ENCODE measurements at places on chromosomes 16 and 17.

DNA sequence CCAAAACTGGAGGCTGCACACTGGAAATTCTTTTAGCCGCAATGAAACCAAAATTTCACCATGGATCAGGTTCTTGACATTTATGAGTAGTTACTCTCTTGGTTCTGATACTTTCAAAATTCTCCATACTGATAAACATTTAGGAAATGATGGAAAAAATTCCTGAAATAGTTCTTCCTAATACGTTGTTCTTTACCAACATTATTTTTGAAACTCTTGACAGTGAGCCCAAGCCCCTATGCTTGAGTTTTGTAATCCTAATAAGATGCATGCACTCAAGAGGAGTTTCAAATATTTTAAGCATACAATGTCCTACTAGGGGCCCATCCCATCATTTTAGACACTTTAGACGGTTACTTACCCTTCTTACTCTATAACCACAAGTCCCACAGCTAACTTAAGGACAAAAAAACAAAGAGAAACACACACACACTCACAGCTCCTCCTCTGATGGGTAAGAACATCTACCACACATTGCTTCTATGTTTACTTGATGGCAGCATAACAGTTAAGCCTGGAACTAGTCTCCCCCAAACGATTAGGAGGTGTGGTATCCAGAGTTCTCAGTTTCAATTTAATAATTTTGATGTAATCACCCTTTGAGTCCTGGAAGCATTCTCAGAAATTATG lies 3.7 kb downstream of the VEZF1 start:
- DNase-seq, result no peak

- no peak for DNase-seq
Measured at GRCh38 chr17:71302721-71303549, 817.9 kb upstream of the SOX9 start.

GRCh38 chr16:79265196-79265595 lies 335.3 kb downstream of the MAF start:
- DNase-seq, result no peak

DNA sequence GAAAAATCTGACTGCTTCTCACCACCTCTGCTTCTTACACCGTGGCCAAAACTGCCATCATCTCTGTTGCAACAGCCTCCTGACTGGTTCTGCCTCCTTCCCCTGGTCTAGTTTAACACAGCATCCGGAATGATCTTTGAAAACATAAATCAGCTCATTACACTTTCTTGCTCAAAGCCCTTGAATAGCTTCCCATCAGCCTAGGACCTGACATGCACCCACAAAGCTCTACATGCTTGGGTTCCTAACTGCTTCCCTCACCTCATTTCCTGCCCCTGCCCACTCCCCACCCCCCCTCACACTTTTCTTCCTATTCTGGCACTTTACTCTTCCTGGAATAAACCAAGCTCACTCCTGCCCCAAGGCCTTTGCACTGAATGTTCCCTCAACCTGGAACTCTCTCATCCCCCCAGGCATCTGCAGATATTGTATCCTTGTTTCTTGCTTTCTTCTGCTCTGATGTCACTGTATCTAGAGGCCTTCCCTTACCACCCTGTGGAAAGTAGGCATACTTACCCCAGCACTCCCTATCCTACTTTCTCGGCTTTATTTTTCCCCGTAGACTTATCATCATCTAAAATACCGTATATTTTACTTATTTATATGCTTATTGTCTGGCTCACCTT lies 112.4 kb downstream of the FTO start:
- DNase-seq, result no peak

- no peak for DNase-seq
Measured at GRCh38 chr16:29315916-29316517, 90.5 kb downstream of the NPIPB11 start.

DNA sequence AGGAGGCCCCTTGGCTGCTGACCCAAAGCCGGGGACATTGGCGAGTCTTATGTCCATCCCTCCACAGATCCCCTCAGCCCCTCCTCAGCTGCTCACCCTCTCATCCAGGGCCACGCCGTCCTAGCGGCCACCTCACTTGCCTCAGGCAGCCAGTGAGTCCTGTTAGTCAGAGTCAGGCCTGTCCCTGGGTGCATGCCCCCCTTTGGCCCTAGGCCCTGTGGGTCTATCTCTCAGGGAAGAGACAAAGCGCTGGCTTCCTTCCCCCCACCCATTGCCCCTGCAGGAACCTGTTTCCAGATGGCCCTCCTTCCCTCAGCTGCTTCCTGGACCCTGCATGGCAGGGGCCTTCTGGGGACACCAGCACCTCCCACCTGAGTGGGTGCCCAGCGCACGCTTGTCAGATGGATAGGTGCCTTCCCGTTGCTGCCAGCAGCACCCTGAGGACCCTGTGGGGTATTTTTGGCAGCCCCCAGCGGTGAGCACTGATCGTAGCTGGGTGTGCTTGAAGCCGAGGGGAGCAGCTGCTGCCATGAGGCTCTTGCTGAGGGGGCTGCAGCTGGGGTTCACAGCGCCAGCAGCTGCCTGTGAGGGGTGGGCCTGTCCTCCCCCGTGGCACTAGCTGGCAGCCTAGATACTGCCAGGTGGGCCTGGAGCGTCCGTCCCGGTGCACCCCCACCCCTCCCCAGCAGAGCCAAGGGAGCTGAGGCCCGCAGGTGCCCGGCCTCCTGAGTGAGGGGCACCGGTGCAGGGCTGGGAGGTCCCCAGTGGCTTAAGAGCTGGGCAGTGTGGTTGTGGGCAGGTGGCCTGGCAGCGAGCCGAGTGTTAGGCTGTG lies 8.4 kb downstream of the DBNDD1 start:
- no peak for DNase-seq

- DNase-seq, result no peak
Measured at GRCh38 chr17:1630662-1631061, 2.0 kb upstream of the SLC43A2 start.

- DNase-seq, result no peak
Measured at GRCh38 chr17:71237903-71238538, 882.8 kb upstream of the SOX9 start.

- no peak for DNase-seq
Measured at GRCh38 chr17:69854225-69854780, 220.7 kb upstream of the KCNJ16 start.

DNA sequence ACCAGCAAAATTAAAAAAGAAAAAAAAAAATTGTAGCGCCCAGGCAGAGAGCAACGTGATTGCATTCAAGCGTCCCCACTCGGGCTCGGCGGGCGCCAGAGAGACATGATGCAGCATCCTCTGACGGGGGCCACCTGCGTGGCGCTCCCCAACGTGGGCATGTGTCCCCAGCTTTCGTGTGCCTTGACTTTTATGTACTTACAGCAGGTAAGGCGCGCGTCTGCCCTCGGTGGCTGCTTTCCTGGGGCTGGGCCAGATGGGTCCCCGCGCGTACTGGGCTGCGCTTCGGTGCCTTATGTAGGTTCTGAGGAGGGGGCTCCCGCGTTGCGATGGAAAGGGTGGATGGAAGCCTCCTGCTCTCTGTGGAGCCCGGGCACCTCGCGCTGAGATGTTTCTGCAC lies 28.4 kb upstream of the RBFOX1 start:
- DNase-seq, result no peak

DNA sequence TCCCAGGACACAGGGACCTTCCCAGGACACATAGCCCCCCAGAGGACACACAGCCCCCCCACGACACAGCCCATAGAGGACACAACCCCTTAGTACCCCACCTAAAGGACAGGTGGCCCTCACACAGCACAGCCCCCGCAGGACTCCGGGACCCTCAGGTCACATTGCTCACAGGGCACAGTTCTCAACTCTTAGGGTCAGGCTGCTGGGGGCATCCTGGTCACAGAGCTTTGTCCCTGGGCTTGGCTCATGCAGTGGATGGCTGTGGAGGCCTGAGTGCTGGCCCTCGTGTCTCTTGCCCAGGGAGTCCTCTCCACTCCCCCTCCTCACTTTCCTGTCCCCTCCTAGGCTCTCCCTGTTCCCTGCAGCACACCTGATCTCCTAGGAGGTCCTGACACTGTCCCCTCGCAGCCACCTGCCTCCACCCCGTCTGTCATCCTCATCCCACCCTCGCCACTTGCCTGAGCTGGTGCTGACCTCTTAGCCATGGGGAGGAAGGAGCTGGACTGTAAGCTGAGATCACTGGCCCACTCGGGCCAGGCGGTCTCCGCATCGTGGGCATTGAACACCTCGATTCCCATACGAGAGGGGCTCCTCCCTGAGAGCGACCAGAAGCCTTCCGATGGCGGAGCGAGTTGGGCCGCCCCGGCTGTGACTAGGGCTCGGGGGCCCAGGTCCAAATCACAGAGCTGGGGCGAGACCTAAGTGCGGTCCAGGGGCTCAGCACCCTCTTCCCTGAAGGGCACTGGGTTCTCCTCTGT lies 1.4 kb upstream of the WDR45B start:
- DNase-seq, result no peak

DNA sequence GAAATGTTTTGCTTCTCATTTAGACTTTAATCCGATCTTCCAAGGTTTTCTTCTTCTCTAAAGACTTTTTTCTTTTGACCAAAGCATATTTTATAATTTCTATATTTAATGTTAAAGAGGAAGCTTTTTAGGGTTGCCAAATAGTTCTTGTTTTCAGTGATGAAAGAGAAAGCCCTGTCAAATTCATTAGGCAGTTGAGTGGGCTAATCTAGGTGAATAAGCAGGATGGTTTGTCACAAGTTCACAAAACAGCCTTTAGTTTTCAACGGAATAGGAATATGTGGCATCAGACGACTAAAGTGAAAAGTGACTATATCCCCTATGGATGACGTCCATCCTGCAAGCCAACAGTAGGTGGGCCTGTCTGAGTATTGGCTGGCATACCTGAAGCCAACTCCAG lies 118.8 kb downstream of the NLK start:
- no peak for DNase-seq

- DNase-seq, result no peak
Measured at GRCh38 chr17:77594416-77595209, 363.9 kb upstream of the TNRC6C start.

GRCh38 chr17:17180741-17181525 lies 25.2 kb downstream of the PLD6 start:
- no peak for DNase-seq

DNA sequence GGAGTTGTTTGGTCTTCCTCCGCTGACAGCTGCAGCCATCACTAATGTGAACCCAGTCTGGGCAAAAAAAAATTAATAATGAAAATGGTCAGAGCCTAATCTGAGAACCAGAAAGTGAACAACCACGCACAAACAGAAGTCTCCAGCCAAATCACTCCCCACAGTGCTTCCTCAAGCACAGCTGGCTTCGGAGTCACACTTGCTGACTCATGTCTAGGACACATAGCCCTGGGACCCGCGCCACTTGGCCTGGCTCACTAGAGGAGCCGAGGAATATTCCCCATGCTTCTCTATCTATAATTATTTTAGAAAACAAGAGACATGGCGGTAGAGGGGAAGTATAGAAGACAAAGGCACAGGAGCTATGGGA lies 109.1 kb downstream of the ZFHX3 start:
- no peak for DNase-seq

DNA sequence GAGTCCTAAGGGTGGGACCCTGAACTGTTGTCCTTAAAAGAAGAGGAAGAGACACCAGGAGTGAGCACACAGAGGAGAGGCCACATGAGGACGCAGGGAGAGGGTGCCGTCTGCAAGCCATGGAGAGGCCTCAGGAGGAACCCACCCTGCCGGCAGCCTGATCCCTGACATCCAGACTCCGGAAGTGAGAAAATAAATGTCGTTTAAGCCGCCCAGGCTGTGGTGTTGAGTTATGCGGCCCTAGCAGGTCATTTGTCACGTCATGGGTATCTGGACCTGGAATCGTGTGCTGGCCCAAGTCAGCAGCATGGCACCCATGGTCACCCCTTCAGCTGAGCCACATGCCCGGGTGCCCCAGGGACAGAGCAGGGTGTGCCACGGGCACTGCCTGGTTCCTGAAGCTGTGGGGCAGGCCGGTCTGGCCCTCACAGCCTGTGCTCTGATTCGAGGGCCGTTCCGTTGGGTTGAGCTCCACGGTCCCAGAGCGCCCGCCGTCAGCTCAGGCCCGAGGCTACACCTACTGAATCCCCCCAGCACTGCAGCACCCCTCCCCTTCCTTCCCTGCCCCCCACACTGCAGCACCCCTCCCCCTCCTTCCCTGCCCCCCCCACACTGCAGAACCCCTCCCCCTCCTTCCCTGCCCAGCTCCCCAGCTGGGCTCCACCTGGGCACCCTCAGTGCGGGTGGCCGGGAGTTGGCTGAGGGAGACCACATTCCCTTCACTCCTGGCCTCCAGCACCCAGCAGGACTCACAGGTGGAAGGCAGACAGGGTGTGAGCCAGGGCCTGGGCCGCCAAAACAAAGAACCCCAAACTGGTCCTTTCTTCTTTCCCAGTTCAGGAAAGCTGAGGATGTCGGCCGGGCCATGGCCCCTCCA lies 2.7 kb upstream of the CCDC57 start:
- no peak for DNase-seq

DNA sequence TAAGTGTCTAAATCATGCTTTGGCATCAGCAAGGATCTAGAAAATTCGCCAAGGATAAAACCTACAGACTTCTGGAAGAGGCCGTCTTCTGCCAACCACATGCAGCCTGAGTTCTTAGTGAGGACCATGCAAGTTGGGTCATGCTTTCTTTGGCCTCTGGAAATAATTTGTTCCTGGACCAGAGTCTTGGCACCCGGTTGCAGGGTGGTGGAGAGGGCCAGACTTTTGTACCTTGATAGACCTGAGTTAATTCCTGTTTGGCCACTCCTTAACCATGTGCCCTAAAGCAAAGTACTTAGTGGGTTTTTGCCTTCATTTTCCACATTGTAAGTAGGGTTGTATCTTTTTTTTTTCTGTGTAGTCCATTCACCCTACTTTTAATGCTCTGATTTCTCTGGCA lies 283.4 kb upstream of the IRX5 start:
- no peak for DNase-seq

GRCh38 chr17:73932216-73932749 lies 271.2 kb upstream of the RPL38 start:
- no peak for DNase-seq

DNA sequence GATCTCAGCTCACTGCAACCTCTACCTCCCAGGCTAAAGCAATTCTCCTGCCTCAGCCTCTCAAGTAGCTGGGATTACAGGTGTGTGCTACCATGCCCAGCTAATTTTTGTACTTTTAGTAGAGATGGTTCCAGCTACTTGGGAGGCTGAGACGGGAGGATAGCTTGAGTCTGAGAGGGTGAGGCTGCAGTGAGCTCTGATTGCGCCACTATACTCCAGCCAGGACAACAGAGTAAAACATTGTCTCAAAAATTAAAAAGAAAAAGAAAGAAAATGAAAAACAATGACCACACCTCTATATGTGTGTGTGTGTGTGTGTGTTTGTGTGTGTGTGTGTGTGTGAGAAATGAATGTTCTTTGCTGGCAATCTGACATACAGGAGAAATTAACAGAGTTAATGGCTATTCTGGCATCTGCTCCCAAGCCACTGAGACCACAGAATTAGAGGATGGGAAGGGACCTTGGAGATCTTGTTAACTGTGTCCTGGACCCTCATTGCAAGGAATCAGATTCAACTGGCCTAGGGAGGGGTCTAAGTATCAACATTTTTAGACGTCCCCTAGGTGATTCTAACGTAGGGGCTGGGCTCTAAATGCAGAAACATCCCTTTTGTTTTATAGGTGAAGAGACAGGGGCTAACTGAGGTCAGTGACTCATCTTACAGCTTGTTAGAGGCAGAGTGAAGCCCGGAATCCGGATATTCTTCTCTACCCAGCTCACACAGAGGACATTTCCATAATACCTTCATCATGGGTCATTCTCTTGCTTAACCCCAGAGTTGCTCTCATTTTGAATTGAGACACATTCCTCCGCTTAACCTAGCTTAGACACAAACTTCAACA lies 16.4 kb upstream of the MARCHF10 start:
- DNase-seq, result no peak

GRCh38 chr17:40464392-40464855 lies 21.2 kb downstream of the IGFBP4 start:
- DNase-seq, result no peak

- DNase-seq, result no peak
Measured at GRCh38 chr17:77287432-77288068, 146.8 kb downstream of the SEC14L1 start.

- no peak for DNase-seq
Measured at GRCh38 chr17:76543826-76544545, 4.1 kb downstream of the PRCD start.

All from stimulated activated CD4-positive, alpha-beta T cell treated with anti-CD3 and anti-CD28 coated beads, Interleukin-2, amount 100 ng/mL, for 24 hours (primary cell).